Non-pigmented ciliary epithelial cell (primary cell): ENCODE measurements at places on chromosomes 7 and 10.

- no peak for DNase-seq
These were observed 318.0 kb downstream of the GRID1 start for GRCh38 chr10:86048571-86048970.

DNA sequence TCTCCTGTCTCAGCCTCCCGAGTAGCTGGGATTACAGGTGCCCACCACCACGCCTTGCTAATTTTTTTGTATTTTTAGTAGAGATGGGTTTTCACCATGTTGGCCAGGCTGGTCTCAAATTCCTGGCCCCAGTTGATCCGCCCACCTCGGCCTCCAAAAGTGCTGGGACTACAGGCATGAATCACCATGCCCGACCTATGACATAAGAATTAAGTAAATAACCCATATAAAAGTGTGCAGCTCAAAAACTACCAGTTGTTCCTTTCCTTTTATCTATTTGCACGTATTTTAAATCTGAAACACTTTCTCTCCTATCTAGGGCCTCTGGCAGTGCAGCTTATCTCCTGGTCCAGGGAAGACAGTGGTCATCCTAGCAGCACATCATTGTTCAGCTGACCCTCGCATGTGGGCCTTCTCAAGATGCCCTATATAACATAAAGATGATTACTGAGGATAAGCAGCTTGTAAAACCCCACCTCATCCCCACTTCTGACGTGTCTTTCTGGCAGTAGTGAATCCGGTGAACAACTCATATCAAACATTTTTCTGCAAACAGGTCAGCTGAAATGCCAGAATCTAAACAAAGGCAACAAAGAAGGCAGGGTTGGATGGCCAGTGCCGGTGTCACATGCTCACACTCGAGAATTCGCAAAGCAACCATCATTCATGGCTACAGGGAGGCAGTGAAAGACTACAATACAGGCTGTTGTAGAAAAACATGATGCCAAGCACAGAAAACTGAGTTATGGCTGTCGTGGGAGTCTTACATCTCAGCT lies 36.0 kb upstream of the KCNIP2 start:
- no peak for DNase-seq

- no peak for DNase-seq
These were observed 94.2 kb downstream of the ANKIB1 start for GRCh38 chr7:92340016-92340415.

GRCh38 chr10:89829262-89829886 lies 128.0 kb downstream of the KIF20B start:
- DNase-seq: no peak

DNA sequence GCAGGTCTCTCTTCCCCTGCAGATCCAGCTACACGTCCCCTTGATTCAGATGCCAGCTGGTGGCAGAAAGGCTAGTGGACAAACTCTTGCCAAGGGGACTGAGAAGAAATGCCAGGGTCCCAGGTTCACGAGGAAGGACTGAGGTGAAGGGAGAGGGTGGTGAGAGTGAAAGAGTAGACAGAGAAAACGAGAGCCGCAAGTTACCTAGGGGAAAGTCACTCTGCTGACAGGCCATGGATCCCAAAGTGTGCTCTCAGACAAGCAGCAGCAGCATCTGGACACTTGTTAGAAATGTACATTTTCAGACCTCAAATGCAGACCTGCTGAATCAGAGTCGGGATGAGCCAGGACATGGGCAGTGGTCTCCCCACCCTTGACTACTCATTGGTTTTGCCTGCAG lies 192.3 kb downstream of the FGFR2 start:
- DNase-seq: no peak

- DNase-seq: no peak
These were observed 17.7 kb upstream of the NODAL start for GRCh38 chr10:70459061-70459773.

DNA sequence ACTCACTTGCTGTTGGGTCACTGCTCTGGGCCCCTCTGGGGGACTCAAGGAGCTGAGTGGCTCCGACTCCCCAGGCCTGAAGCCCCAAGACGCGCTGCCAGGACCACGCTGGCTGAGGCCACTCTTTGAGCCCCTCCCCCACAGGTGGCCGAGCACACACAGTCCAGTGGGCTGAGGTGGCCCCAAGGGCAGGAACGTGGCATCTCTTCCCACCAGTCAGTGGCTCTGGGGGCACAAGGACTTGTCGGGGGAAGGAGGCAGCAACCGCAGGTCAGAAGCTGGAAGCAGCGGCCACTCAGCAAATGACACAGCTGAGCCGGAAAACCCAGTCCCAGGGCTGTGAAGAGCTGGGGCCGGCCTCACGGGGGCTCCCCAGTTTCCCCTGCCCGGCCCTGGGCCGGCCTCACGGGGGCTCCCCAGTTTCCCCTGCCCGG lies 24.1 kb downstream of the GRIFIN start:
- no peak for DNase-seq

- no peak for DNase-seq
These were observed 28.4 kb upstream of the ITGA8 start for GRCh38 chr10:15748126-15748525.

DNA sequence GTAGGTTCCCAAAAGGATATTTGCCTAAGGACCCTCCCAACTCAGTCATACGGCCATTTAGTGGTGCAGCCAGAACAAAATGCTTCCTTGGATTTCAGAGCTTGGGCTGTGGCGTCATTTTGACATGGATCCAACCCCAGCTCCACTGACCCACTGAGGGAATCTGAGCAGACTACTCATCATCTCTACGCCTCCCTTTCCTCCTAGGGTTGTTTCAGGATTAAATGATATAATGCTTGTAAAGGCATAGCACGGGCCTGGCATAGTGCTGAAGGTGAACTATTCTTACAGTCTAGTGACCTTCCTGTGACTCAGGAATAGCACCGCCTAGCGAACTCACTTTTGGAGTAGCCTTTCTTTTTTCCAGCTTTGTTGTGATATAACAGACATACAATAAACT lies 70.3 kb upstream of the LOXL4 start:
- DNase-seq: no peak

- DNase-seq: no peak
These were observed 42.1 kb upstream of the IKZF1 start for GRCh38 chr7:50262446-50262845.

- peak; percentile 49 for DNase-seq
These were observed 31.2 kb upstream of the BMPER start for GRCh38 chr7:33873981-33874750.

- no peak for DNase-seq
These were observed 230.3 kb upstream of the MDFIC start for GRCh38 chr7:114691605-114692004.

DNA sequence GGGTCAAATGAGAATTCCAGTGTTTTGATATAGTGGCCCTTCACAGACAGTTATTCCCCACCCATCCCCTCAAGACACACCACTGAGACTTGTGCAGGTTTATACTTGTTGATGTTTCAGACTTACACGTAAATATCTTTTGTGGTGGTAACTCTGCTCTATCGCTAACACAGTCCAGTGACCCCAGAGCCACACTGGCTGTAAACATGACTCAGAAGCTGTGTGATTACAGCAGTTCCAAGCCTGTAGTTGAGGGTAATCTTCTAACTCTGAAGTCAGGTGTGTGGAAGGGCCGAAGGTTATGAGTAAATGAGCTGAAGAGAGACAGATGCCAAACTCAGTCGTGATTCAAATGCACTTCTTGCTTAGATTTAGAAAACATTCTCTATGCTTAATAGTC lies 19.4 kb downstream of the NOBOX start:
- peak; percentile 36 for DNase-seq

DNA sequence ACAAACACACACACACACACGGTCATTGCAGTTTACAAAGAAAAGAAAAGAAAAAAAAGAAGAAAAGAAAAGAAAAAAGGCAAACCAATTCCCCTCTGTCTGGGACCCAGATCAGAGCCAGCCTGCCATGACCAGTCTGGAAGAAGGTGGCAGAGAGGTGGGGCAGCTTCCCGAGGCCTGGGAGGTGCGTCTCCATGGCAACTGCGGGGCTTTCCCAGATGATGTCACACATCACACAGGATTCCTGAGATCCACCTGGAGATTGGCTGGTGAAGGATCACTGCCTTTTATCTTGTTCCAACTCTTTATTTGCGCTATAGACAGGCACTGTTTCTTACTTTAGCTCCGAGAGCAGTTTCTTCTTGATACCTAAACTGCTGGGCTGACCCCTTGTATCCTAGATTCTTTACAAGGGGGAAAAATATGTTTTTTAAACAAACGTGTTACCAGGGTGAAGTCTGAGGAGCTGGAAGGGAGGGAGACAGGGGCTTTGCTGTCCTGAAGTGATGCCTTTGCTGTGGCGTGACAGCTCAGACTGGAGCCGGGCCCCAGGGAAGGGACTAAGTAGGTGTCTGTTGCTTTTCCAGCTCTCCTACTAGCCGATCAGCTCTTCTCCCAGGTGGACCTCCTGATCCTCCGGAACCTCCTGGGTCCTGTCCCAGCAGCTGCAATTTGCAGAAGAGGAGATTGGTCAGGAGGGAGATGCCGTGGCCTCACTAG lies 298.5 kb downstream of the KLF6 start:
- no peak for DNase-seq

DNA sequence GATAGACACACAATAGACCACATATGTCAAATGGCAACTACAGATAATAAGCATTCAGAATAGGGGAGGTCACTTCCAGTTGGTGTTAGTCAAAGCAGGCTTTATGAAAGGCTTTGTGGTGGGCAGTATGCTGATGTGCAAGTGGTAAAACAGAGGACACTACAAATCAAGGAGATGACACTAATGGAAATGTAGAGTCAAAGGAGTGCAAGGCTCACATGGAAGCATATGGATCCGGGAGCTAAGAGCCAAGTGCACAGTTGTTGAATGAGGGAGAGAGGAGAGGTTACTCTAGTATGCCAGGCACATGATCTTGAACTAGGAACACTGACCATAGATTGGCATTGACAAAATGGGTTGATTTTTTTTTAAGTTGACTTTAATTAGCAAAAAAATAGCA lies 62.7 kb downstream of the GRM3 start:
- no peak for DNase-seq

DNA sequence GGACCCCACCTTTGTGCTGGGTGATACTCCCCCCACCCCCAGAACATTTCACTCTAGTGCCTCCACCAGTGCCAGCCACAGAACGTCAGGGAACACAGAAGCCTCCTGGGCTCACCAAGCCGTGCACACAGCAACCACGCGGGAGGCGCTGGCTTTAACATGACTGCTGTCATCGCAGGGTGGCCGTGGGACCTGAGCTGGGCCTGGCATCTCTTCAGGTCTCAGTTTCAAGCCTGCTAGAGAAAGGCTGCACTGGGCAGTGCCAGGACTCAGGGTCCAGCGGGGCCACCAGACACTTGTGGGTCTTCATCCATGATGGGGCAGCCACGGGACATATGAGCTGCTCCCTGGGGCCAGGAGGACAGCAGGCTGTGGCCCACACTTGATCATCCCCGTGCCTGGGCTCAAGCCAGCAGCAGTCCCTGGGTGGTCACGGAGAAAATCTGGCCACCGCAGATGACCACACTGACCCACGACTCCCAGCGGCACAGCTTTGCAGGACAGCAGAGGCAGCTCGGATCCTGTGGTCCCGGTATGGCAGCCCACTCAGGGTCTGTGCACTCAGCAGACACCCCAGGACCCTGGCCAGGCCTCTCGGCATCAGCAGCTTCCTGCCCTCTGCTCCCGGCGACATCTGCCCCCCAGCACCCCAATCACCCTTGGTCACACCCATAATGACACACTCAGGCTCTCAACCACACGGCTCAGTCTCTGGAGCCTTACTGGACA lies 44.2 kb downstream of the CAMK2B start:
- no peak for DNase-seq

DNA sequence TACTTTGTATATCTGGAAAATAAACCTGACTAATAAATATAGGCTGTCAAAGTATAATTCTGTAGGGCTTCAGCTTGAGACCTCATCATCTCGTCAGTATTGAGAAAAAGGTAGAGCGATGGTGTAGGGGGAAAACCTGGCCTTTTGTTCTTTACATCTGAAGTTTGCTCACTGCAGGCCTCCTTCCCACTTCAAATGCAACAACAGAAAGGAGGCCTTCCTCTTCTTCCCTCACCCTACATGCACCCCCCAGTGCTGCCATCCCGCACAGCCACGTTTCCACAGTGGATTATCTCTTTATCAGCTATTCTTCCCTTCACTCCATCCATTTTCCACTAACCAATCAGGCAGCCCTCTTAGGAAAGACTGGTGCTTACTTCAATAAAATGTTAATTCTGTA lies 112.3 kb downstream of the VTI1A start:
- no peak for DNase-seq

DNA sequence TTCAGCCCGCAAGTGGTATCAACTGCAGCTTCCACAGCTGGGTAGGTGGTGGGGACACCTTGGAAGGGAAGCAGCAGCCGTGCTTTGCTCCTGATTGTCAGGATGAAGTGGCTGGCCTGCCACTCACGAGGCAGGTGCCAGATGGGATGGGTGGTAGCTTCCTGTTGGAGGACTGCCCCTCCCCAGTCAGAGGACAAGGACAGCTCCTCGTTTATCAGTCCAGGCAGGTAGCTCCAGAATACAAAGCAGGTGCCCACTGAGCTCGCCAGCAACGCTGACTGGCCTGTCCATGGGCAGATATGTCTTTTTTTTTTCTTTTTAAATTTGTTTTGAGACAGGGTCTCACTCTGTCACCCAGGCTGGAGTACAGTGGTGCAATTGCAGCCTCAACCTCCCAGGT lies 431.3 kb downstream of the GALNT17 start:
- no peak for DNase-seq

GRCh38 chr7:132872034-132872433 lies 209.9 kb downstream of the CHCHD3 start:
- no peak for DNase-seq
